AG20443 (cell line): ENCODE measurements at places on chromosomes 6 and 20.

DNA sequence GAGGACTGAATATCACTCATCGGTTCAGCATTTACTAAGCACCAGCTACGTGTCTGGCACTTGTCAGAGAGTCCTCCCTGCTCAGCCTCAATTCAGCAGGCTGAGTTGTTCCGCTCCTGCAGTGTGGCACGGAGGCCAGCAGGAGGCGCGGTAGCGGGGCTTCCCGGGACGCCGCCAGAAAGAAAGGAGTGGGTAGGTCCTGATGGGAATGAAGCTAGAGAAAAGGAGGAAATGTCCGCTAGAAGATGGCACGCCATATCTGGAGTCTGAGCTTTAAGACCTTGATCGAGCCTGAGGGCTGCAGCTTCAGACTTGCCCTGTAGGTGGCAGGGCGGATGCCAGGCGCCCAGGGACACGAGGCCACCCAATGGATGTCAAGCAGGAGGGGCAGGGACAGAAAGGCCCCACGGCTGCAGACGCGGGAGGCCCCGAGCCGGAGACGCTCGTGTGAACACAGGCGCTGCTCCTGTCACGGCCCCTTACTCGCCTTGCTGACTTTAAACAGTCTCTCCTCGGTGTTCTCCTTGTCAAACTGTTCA, 18.7 kb downstream of the SERPINB6 start:
- peak; percentile 89 for DNase-seq

GRCh38 chr6:8017276-8017701, 46.9 kb downstream of the BLOC1S5 start:
- DNase-seq = no peak

- DNase-seq = no peak
Measured at GRCh38 chr20:51419231-51419630, 123.3 kb downstream of the NFATC2 start.

DNA sequence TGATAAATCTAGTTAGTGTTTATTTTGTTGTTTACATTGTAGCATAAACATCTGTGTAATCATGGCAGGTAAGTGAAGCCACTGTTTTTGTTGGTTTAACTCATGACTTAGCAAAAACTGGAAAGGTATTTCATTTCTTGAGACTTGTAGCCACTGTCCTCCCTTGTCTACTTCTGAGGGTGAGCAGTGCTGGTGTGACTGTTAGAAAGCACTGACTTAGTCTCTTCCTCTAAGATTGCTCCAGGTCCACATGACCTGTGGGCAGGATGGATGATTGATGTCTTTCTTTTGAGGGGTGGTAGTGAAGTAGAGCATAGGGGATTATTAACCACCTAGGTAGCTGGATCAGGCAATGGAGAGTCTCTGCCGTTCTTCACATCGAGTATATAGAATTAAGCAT, 203.8 kb downstream of the ARID1B start:
- no peak for DNase-seq

DNA sequence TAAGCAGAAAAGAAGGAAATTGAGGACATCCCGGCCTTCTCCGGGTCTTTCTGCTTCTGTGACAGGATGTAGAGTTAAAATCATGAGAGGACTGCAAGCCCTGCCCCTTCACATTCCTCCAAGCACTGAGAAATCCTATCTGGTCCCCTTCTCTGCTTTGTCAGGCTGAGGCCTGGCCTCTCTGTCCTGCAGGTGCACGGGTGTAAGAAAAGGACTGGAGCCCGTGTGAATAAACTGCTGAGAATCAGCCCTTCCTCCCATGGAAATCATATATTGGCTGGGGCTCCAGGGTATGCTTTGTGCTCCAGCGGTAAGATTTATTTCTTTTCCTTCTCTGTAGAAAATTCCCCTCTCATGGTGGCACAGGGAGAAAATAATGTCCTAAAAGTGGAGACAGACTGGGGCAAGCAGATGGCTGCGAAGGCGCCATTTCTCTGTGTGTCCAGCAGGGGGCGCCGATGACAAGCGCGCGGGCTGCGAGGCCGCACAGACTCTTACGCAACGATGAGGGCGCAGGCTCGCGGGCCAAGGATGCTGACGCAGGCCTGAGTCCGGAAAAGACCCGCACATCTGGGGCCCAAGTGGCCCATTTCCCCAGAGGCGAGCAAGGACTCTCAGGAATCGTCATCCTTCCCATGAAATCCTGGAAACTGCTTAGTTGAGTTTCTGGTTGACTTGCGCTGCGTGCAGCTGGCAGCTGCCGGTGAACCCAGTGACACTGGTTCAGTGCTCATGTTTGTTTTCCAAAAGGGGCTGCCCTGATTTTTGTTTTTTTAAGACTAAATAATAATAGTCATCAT, 258.6 kb downstream of the ADGB start:
- DNase-seq = peak; percentile 94
